Right ventricle myocardium inferior (tissue), 1 donor: ENCODE measurements at places on chromosomes 11 and 22. TPM values are rescaled to one million over a fixed set of nuclear protein-coding genes. Genes with fewer than 3 reads are reported as not detected.

- no peak for DNase-seq
These were observed 10.2 kb downstream of the SERPIND1 start for GRCh38 chr22:20783844-20784723.

OR8D1 gene
- not detected for total RNA-seq

- no peak for DNase-seq
These were observed 45.4 kb downstream of the CASP12 start for GRCh38 chr11:104852811-104853210.

DNA sequence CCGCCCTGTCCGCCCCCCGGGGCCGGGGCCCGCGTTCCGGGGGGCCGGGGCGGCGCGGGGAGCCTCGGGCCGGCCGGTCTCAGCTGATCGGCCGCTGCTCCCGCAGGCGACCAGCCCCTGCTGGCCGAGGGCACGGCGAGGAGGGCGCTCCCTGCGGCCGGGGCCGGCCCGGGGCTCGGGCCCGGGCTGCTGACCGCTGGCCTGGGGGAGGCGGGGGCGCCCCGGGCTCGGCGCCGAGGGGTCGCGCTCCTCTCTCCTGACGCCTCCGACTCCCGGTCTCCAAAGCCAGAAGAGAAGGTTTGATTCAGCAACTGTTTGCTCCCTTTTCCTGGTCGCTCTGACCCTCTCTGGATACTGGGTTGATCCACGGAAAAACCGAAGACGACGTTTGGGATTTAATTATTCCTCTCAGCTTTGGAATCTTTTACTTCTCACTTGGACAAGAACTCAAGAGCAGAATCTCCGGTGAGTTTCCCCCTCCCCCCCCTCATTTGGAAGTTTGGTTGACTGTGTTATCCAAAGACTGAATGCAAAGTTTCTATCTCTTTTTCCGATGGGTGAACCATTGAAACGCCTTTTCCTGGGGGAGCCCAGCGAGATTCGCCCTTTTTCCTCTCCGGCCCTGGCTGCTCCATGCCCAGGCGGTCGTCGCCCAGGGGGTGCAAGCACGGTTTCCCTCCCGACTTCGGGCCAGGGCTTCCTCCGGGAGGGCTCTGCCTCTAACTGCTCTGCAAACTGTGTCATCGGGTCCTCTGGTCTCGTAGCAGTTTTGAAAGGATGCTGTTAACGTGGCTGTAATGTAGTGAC lies 725 bp downstream of the KDM2A start:
- DNase-seq = no peak

DNA sequence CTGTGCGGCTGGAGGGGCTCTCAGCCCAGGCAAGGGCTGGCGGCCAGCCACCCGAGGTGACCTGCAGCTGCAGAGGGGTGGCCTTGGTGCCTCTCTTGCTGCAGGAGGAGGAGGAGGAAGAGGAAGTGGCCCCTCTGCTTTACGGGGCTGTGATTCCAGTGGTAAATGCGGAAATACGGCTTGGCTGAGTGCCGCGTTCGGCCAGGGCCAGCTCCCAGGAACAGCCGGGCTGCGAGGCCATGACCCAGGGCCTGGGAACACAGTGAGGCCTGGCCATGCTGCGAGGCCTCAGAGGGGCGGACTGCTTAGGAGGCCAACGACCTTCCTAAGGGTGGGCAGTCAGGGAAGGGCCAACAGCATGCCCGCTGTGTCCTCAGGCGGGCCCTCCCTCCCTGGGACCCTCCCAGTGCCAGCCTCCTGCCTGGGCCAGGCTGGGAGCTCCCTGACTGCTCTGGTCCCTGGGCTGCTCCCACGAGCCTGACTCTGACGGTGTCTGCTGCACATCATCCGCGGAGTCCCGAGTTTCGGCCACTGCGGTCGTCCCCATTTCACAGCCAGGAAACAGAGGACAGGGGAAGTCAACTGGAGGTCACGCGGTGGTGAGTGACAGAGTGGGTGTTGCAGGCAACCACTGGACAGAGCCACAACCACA lies 20.8 kb upstream of the PPARA start:
- peak; percentile 89 for DNase-seq

DNA sequence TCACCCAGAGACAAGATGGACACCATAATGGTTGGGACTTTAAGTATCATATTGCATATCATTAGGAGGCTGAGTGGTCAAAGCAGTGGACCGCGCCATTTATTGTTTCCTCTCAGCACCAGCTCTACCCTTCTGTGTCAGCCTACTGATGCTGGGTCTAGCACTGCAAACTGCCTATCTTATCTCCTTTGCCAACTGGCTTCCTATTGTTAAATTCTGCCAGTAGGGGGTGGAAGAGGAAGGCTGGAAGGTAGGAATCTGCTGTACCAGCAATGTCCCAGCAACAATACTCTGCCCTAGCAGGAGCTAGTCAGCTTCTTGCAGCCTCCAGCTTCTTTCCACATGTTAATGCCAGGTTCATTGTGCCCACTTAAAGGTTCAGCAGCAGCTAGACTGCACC lies 367.1 kb upstream of the PDGFD start:
- no peak for DNase-seq

MS4A4E gene
- 1.3 TPM for total RNA-seq

GRCh38 chr11:103537904-103538502 lies 428.8 kb downstream of the DYNC2H1 start:
- DNase-seq = no peak

KCNE3 gene
- total RNA-seq = 2.9 TPM

DNA sequence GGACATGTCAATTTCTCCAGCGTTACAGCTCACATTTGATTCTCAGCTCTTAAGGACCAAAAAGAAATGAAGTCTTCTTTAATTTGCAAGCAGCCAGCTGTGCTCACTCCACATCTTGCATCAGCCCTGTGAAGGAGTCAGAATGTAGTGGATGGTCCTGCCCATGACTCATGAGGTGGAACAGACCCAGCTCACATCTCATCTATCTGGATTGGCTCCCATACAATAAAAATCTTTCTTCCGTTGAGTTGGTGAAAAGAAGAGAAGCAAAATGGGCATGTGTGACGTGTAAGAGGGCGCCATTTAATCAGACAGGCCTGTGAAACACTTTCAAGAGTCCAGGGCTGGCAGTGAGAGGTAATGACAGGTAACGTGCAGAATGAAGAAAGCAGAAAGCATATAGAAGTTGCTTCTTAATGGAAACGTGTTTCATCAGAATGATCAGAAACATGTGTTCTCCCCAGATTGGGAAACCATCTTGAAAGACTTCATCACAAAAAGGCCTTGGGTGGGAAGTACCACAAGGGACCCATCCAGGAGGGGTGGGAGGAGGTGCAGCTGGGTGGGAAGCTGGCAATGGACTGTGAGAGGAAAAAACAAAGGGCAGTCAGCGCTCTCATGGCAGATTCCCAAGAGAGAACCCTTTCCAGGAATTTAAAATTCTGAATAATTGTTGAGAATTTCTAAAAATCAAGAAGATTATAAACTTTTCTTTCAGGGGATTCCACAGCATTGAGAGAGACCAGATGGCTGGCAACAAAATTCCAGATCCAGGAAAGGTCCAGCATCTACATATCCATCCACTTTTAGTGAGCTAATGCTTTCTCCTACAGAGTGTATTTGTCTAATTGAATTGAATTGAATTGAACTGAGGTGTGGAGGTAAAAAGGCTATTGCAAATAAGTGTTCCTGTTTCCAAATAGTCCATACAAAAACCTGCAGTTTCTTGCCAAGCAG lies 57.0 kb downstream of the ETS1 start:
- DNase-seq = peak; percentile 72

- no peak for DNase-seq
These were observed 18.4 kb downstream of the SULT4A1 start for GRCh38 chr22:43843783-43844530.

CELSR1 gene
- total RNA-seq = 8.4 TPM

- no peak for DNase-seq
These were observed 125.6 kb upstream of the LMO1 start for GRCh38 chr11:8389029-8389996.

IL18 gene
- total RNA-seq = 1.8 TPM
